Activated CD4-positive, CD25-positive, alpha-beta regulatory T cell (primary cell): ENCODE measurements at places on chromosomes 7 and 10.

- DNase-seq = no peak
These were observed 48.6 kb downstream of the ARHGAP19 start for GRCh38 chr10:97243836-97244235.

DNA sequence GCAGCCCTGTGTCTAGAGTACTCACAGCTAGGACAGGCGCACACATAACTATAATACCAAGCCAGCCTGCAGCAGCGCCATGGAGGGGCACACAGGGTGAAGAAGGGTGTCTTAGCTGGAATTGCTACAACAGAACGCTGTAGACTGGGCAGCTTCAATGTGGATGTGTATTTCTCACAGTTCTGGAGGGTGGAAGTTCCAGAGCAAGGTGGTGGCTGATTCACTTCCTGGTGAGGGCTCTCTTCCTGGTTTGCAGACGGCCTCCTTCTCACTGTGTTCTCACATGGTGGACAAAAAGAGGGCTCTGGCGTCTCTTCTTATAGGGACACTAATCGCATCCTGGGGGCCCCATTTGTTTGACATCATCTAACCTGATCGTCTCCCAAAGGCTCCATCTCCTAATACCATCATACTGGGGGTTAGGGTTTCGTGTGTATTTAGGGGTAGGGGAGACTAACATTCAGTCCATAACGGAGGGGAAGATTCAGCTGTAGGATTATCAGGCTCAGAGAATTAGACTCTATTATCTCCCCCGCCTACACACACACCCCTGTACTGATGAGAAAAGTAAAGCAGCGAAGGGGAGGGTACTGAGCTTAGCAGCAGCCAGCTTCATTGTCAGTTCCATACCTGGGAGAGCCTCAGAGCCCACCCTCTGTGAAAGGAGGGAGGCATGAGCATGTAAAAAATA lies 289.1 kb downstream of the CCDC3 start:
- no peak for DNase-seq

DNA sequence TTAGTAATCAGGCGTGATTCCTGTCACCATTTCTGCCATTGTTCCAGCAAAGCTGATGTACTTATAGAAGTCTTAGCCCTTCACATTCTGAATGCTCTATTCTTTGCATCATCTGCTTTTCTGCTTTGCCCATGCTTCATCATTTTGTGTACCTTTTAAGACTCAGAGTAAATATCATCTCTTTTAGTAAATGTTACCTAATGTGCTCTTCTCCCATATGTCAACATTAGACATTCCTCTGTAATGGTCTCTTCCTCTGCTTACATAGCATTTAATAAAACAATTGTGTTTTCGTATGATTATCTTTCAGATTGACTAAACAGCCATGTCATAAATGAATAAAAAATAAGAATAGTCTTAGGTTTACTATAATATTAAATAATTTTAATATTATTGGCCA lies 719.6 kb upstream of the GRM3 start:
- DNase-seq = no peak

DNA sequence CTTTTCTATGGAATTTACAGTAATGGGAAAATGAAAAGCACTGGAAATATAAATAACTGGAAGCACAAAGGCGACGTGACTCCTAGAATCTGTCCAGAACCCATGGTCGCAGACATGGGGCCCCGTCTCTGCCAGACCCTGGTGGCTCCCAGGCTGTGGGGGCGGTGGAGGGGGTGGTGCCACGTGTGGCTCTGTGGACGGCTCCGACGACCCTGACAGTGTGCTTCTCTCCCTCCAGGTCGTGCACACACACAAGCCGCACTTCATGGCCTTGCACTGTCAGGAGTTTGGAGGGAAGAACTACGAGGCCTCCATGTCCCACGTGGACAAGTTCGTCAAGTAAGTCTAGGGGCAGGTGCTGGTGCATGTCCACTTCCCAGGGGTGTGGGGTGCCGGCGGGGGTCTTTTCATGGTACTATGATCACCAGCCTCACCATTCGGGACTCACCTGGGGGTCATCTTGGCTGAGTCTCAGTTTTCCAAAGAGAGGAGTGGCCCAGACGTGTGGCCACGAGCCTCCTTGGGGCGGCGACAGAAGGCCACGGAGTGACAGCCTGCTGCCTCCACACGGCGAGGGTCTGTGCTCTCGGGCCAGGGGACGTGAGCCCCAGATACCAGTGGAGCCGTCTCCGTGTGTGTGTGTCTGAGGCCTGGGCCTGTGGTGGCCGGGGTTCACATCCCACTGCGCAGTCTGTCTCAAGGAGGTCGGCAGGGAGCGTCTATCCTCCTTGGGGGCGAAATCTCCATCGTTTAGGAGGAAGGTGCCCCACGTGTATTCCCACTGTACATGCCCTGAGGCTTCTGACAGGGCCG lies 108.2 kb downstream of the INPP5A start:
- DNase-seq = no peak

DNA sequence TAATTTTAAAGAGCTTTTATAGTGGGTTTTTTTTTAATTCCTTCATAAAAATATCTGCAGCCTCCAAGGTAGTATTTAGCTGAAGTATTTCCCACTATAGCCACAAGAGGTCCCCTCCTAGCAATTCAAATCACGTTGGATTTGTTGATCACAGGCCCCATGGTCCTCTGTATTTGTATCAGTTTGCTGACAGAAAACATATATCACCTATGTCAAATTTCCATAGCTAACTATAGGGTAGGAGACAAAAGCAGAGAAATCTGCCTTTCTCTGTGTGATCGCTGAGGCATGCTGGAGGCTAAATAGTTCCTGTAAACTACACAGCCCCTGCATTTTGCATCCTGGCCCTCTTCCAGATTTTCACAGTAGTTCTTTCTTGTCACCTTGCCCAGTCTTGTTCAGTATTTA lies 1.7 kb upstream of the CTNNA3 start:
- DNase-seq = no peak

- DNase-seq = no peak
These were observed 368.4 kb downstream of the ARL4A start for GRCh38 chr7:13055732-13056368.

DNA sequence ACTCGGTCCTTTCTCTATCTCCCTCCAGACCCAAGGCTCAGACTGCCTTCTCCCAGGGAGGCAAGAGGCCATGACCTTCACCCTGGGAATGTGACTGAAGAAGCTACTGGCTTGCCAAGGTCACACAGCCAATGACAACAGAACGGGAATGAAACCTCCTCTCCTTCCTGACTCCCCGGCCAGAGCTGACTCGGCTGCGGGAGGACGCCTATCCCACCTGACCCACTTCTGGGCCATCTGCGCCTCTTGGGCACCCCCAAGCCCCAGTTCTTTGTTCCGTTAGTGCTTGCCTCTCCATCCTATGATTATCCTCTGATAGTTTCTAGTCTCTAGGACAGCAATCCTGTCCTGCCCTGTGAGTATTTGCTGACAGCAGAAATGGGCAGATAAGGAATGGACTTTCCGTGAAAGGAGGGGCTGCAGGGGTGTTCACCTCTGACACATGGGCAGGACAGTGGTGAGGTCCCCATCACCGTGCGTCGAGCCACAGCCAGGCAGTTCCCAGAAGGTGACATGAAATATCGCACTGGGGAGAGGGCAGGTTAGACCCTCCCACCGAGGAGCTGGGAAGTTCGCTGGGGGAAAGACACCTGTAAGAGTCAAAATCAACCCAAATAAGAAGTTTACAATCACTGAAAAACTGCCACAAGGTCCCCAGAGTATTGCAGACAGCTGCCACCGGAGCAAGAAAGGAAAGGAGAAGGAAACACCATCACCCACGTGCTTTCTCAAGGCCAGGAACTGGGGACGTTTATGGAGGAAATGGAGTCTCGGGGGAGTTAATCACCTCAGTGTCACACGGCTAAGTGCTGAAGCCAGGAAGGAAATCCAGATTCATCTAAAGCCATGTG lies 63.0 kb downstream of the INSIG1 start:
- no peak for DNase-seq

DNA sequence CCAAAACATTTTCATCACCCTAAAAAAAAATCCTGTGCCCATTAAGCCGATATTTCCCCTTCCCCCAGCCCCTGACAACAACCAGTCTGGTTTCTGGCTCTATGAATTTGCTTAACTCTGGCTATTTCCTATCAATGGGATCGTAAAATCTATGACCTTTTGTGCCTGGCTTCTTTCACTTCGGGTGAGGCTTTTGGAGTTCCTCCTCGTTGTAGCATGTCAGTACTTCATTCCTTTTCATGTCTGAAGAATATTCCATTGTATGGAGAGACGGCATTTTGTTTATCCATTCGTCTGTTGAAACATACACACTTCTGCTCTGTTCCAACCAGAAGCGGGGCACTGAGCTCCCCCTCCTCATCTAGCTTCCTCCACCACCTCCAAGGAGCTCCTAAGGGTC lies 29.5 kb downstream of the TACC2 start:
- no peak for DNase-seq

DNA sequence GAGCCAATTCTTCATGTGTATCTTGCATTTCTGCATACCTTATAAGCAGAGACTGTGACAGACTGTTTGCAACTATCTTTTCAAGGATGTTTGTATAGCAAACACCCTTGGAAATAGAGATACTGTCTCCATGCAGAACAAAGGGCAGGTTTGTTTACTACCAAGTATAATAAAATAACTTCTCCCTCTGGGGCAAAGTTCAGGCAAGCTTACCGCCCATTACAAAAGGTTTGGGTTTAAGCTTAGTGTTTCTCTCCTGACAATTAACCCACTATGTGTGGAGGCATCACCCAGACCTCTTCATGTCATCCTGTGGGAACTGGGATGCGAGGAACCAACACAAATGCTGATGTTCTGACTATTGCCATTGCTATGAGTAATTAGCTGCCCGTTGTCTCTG lies 479.1 kb upstream of the ZMIZ1 start:
- no peak for DNase-seq

DNA sequence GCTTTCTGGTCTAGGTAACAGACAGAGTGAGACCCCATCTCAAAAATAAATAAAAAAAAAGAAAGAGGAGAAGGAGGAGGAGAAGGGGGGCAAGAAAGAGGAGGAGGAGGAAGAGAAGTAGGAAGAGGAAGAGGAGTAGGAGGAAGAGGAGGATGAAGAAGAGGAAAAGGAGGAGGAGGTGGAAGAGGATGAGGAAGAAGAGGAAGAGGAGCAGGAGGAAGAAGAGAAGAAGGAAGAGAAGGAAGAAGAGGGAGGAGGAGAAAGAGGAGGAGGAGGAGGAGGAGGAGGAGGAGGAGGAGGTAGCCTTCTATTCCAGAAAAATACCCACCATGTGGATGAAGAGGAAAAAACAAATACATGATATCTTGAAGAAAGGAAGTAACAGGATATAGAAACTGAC lies 172.1 kb downstream of the FRMD4A start:
- DNase-seq = no peak

- no peak for DNase-seq
These were observed 461.1 kb upstream of the NRP1 start for GRCh38 chr10:33795529-33795928.

DNA sequence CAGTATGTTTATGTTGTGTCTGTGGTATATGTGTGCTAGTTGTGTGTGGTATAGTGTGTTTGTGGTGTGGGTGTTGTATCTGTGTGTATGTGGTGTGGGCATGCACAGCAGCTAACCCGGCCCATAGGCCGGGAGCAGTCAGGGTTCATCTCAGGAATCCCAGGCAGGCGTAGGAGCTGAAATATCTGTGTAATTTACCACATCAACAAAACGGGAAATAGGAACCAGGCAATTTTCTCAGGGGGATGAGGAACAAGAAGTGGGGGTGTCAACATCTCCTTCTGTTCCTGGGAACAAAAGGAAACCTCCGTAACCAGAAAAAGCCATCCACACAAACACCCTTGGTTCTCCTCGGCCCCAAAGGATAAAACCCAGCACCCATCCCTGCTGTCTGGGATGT lies 24.5 kb upstream of the ZNF488 start:
- no peak for DNase-seq

DNA sequence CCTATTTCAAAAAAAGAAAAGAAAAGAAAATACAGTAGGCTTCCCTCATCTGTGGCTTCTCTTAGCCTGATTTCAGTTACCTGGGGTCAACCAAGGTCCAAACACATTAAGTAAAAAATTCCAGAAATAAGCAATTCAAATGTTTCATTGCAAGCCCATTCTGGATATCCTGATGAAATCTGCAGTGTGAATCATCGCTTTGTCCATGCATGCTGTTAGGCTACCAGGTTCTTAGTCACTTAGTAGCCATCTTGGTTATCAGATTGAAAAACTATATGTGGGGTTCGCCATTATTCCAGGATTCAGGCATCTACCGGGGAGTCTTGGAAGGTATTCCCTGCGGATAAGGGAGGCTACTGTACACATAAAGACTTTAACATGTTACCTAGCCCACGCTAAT lies 991 bp upstream of the FAM204A start:
- no peak for DNase-seq

DNA sequence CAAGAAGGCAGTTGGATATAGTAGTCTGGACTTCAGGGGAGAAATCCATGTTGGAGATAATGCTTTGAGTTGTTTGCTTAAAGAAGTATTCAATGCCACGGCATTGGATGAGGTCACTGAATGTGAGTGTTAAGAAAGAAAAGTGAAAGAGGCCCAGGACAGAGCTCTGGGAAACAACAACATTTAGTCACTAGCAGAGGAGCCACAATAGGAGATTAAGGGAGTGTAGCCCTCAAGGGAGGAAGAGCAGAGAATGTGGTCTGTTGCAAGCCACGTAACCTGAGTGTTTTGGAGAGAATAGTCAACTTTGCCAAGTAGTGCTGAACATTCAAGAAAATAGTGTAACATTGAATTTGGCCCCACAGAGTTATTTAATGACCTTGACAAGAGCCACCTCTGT lies 114.7 kb downstream of the MYO3A start:
- no peak for DNase-seq

- DNase-seq = no peak
These were observed 10.1 kb upstream of the SLC18A3 start for GRCh38 chr10:49600046-49600445.

DNA sequence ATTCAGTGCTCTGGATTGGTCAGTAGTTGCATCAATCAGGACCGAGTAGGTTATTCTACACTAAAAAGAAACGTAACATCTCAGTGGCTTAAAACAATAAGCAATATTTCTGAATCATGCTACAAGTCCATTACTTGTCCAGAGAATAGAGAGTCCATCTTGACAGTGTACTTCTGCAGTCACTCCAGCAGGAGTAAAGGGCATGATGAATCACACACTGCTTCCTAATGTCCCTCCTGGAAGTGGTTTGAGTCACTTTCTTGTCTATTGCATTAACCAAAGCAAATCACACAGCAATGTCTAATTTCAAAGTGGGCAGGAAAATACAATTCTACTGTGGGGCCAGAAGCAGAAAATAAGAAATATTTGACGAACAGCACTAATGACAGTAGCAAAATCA lies 124.8 kb downstream of the TSPAN12 start:
- no peak for DNase-seq

DNA sequence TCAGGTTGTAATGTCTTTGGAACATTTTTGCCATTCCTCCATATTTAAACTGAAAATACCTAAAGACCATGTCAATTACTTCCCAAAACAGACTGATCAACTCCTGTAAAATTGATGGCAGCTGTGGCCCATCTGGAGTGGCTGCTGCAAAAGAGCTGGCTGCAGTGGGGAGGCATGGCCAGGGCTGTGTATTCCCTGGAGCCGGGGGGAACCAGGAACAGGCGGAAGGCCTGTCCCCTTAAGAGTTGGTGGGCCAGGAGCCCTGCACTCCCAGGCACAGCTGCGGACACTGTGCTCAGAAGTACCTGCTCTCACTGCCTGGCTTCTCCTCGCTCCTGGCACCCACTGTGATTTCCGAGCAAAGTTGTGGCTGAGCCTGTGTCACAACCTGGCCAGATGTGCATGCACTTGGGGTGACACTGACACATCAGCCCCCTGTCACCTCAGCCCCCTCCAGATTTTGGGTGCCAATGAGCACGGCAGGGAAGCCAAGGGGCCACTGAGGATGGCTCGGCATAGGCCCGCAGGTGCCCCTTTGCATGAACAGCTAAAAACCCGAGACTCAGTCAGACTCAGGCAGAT lies 116.1 kb downstream of the DGKB start:
- DNase-seq = no peak
